ENCODE measurements at places on chromosomes 5 and 9. TPM values are rescaled to one million over a fixed set of nuclear protein-coding genes. Genes with fewer than 3 reads are reported as not detected.
A peak's percentile ranks its signal among the peaks of the same experiment; 100 is the strongest.

Gene TRIM36
- total RNA-seq, result 0.72 TPM

GRCh38 chr5:58080573-58080972, 379.3 kb downstream of the PLK2 start:
- no peak for DNase-seq

DNA sequence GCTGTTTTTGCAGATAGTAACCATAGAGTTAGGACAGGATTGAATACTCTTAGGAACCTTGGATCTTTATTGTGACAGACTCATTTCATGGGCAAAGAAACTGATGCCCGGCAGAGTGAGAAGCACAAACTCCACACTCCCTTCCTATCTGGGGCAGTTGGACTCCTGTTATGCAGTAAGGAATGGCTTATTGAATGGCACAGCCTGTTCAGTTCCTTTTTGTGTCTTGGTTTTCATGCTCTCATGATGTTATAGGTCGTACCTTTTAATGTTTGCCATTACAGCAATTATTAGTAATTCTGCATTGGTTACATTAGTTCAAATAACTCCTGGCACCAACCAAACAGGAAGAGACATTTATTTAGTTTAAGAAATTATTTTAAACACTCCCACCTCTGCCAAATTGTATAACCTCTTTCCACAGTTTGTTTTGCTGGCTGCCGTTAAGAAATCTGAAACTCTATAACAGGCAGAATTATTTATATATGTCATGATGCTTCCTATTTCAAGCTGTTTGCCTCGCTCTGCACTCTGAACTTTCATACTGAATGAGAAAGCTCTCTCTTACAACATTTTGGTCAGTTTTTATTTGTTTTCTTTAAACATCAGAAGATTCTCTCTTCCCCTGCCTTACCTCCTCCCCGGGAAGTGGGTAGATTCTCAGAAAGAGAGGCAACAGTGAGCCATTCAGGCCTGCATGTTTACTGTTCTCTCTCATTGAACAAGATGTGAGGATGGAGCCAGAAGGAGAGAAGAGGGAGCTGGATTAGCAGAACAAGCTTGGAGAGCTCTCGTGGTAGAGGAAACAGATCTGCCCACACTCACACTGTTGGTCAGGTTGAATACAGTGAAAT, 144.4 kb downstream of the ARHGEF28 start:
- no peak for DNase-seq

GRCh38 chr9:97397220-97397619, 14.7 kb upstream of the TDRD7 start:
- DNase-seq, result peak; percentile 65

DNA sequence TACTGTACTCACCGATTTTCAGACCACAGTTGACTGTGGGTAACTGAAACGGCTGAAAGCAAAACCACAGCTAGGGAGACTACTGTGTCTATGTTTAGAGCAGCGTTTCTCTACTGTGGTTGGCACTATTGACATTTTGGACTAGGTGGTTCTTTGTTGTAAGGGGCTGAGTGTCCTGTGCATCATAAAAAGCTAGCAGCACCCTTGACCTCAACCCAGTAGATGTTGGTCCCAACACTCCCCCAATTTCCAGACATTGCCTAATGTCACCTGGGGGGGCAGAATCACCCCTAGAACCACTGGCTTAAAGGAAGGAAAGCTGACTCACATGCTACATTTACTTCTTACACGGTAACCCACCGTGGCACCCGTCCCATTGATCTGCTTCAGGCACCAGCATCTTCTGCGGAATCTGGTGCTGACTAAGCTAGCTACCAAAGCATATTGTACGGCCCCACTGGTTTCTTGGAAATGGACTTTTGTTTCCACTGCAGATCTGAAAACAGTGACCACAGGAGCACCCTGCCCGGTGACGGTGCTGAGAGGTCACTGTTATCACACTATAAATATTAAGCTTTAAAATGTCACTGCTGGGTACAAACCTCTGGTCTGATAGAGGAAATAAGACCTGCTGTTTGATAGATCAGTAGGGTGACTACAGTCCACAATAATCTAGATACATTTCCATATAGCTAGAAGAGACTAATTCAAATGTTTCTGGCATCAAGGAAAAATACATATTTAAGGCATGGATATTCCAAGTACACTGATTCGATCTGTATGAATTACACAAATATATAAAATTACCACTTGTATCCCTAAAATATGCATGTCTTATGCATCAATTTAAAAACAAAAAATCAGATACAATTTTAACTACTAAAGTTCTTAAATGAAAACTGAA, 151.4 kb downstream of the HSD17B3 start:
- peak; percentile 88 for DNase-seq

Gene SLC30A5
- total RNA-seq, result 40.1 TPM

DNA sequence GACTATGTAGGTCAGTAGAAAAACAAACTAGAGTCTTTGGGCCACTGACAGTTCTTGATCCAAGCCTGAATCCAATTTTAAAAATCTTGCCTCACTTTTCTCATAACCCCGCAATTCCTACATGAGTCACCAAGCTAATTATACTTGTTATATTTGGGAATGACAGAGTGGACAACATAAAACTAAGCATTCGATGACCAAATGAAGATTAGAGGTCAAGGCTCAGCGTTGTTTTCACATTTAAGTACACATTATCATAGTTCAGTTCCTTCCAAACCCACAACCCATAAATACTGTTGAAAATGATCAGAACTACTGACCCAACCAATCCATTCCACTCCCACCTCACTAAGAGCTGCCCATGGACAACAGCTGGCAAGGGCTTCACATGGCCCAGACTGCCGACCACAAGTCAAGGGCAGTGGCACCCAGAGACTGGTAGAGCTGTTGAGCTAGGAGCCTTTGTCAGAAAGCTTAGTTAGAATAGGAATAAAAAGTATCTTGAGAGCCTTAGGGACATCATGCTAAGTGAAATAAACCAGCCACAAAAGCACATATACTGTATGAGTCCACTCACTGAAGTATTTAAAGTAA, 64.2 kb downstream of the MYO10 start:
- DNase-seq, result no peak

Gene MARCOL
- not detected for total RNA-seq

GRCh38 chr9:90773617-90774016, 28.0 kb upstream of the SYK start:
- DNase-seq, result no peak

GRCh38 chr5:177548495-177548894, 5.9 kb downstream of the FAM193B start:
- no peak for DNase-seq

Gene PCDHA12
- not detected for total RNA-seq

DNA sequence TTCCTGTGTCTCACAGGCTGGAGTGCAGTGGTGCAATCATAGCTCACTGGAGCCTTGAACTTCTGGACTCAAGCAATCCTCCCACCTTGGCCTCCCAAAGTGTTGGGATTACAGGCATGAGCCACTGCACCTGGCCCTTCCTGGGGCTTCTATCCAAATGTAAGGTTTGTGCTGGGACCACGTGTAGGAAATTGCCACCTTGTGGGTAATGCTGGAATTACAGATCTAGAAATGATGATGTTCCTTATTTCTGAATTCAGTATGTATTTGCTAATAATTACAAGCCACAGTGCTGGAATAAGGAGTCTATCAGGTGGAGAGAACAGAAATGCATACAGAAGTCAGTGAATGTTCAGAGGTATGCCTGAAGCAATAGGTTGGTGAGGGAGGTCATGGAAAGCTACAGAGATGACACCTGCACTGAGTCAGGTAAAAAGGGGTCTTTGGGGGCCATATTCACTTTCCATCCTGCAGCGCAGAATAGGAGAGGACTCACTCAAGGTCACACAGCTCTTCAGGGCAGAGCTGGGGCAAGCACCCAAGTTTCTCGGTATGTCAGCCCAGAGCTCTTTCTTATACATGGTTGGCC, 8.8 kb upstream of the IGFBPL1 start:
- no peak for DNase-seq
